ENCODE measurements at places on chromosomes 11 and 22.

DNA sequence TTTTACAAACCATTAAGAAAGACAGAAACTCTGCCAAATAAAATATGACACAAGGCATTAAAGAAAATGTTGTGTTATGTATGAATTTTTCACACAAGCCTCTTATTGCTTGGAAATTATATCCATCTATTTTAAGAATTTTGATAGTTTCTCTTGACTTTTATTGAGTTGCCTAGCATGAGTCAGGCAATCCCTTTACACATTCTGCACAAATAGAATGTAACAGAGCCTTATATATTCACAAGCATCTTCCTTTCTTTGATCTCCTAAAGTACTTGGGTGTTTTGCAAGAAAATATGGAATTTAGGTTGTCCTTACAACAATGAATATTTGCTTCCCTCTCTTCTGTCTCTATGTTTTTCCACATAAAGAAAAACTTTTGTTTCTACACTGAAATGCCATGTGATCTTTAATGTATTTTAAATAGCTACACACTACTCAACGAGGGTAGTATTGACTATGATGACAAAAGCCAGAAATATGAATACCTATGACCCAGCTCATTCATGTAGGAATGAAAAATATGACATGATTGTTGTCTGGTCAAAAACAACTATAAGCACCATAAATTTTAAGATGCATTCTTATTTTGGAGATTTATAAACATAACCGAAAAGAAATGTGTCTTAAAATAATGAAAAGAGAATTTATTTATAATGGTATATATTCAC, 398.8 kb downstream of the GUCY1A2 start:
- DNase-seq = no peak

GRCh38 chr11:90220391-90220790, 2.5 kb downstream of the CHORDC1 start:
- DNase-seq = peak; percentile 67

- DNase-seq = peak; percentile 68
These were observed 48.5 kb downstream of the GGTLC2 start for GRCh38 chr22:22692707-22693530.

GRCh38 chr11:116835042-116835772, 2.2 kb downstream of the APOA1 start:
- no peak for DNase-seq

- no peak for DNase-seq
These were observed 59.0 kb downstream of the NCAPD3 start for GRCh38 chr11:134164490-134165370.

DNA sequence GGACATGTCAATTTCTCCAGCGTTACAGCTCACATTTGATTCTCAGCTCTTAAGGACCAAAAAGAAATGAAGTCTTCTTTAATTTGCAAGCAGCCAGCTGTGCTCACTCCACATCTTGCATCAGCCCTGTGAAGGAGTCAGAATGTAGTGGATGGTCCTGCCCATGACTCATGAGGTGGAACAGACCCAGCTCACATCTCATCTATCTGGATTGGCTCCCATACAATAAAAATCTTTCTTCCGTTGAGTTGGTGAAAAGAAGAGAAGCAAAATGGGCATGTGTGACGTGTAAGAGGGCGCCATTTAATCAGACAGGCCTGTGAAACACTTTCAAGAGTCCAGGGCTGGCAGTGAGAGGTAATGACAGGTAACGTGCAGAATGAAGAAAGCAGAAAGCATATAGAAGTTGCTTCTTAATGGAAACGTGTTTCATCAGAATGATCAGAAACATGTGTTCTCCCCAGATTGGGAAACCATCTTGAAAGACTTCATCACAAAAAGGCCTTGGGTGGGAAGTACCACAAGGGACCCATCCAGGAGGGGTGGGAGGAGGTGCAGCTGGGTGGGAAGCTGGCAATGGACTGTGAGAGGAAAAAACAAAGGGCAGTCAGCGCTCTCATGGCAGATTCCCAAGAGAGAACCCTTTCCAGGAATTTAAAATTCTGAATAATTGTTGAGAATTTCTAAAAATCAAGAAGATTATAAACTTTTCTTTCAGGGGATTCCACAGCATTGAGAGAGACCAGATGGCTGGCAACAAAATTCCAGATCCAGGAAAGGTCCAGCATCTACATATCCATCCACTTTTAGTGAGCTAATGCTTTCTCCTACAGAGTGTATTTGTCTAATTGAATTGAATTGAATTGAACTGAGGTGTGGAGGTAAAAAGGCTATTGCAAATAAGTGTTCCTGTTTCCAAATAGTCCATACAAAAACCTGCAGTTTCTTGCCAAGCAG, 57.0 kb downstream of the ETS1 start:
- peak; percentile 93 for DNase-seq

- no peak for DNase-seq
These were observed 17.2 kb downstream of the TBCEL start for GRCh38 chr11:121041072-121041471.

GRCh38 chr11:10492084-10492483, 37.0 kb downstream of the AMPD3 start:
- DNase-seq = peak; percentile 14

All from fibroblast of gingiva (primary cell).